ENCODE measurements at places on chromosomes 3 and 15.

- no peak for DNase-seq
These were observed 45.7 kb downstream of the CHSY1 start for GRCh38 chr15:101206176-101206591.

GRCh38 chr3:66224220-66224619 is 3.4 kb downstream of the SLC25A26 start:
- no peak for DNase-seq

DNA sequence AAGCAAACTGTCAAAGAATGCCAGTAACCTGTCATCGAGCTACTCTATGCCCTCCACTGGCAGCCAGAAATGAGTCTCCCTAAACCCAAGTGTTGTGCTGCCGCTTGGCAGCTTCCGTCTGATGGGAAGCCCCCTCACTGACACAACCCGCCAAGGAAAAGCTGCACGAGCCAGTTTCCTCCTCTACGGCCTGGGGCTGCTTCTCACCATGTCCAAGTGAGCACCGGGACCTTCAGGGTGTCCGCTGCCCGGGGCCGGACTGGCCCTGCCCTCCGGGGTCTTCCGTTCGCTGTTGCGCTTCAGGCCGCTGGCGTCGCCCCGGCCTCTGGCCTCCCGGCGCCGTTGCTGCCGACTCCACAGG is 490 bp downstream of the TOMM70 start:
- DNase-seq = peak; percentile 72

GRCh38 chr3:188261011-188261410 is 107.1 kb downstream of the LPP start:
- DNase-seq = no peak

DNA sequence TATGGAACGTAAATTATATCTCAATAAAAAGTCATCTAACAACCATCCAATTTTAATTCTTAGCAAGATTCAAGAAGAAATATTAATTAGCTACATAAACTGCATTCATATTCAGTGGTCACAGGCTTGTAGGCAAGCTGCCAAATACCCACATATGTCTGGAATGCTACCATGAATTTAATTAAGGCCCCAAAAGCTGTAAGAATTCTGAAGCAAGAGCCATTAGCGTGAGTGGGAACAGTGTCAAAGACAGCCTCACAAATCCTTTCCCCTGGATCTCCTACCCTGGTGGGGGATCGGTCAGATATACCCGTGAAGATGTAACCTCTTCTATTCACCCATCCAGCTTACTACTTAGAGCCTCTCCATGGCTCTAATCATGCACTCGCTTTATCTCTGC is 40.0 kb downstream of the ATG7 start:
- no peak for DNase-seq

- no peak for DNase-seq
These were observed 1.2 kb downstream of the UBP1 start for GRCh38 chr3:33438881-33439545.

Measured in type B pancreatic cell (in vitro differentiated cells).